Thoracic aorta (tissue), 2 donors: ENCODE measurements at places on chromosomes 5 and 9. TPM values are rescaled to one million over a fixed set of nuclear protein-coding genes. Genes with fewer than 3 reads are reported as not detected.

GRCh38 chr5:2762744-2763532 lies 11.5 kb upstream of the IRX2 start:
- no peak for DNase-seq

GRCh38 chr9:89821081-89821480 lies 216.3 kb downstream of the GADD45G start:
- no peak for DNase-seq

GRCh38 chr9:121561385-121562222 lies 62.0 kb upstream of the GGTA1 start:
- no peak for DNase-seq

DNA sequence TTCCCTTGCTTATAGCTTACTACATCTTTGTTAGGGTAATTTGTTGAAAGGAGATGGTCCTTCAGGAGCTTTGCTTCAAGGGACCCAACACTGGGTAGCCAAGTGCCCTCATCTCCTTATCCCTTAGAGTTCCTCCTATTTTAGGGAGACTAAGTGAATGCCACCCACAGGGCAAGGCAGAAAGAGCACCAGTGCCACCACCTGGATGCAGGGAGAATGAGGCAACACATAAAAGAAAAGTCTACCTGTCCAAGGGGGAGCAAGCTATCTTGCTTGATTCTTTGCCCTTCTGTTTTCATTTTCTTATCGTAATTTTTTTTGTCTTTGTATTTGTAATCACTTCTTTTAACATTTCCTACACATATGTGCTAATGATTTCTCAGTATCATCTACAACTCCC lies 205.5 kb downstream of the NPR3 start:
- DNase-seq: no peak

DNA sequence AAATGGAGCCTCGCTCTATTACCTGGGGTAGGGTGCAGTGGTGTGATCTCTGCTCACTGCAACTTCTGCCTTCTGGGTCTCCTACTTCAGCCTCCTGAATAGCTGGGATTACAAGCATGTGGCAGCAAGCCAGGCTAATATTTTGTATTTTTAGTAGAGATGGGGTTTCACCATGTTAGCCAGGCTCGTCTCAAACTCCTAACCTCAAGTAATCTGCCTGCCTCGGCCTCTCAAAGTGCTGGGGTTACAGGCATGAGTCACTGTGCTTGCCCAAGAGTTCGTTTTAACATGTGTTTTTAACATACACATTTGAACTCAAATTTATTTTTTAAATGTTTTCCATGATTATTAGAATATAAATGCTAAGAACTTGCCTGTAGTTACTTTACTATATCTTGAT lies 34.2 kb downstream of the MARCHF6 start:
- no peak for DNase-seq

DNA sequence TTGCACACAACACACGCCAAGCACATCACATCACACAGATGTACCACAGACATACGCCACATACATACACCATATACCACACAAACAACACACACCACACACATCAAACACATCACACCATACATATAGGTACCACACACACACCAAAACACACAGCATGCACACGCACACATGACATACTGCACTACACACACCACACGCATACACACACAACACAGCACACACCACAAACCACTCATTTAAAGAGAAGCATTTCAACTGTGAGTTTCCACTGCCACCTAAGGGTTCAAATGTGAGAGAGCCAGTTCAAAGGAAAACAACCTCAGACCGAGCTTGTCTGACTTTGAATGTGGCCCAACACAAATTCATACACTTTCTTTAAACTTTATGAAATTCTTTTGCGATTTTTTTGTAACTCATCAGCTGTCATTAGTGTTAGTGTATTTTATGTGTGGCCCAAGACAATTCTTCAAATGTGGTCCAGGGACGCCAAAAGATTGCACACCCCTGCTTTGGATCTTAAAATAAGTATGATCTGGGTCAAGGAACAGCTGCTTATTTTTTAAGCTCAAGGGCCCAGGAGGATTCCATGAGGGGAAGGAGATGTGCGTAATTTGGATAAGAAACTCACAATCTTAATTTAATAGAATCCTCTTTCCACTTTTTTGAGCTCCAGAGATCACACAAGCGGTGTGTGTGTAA lies 494.6 kb downstream of the GADD45G start:
- DNase-seq: no peak

GRCh38 chr9:136964171-136964689 lies 12.2 kb downstream of the LCN12 start:
- DNase-seq: no peak

DNA sequence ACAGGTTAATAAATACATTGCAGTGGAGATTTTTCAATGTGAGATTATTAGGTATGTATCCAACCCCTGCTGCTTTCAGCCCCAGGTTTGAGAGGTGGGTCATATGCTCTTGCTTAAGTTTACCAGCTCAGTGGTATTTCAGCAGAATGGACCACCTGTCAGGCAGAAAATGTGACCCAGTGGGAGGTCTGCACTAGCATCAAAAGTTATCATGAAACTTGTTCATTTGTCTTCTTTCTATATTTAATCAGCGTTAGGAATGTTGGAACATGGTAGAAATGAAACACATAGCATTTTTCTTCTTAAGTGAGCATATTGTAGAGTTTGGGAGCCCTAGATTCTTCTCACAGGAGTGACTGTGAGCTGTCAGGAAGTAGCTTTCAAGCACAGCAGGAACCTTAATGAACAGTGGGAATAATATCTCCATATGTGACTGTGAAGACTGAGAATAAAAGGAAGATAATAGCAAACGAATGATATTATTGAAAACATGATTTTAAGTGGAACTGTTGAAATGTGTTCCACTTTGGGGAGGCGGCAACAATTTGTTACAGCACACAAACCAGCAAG lies 596.9 kb upstream of the CDH6 start:
- DNase-seq: no peak

DNA sequence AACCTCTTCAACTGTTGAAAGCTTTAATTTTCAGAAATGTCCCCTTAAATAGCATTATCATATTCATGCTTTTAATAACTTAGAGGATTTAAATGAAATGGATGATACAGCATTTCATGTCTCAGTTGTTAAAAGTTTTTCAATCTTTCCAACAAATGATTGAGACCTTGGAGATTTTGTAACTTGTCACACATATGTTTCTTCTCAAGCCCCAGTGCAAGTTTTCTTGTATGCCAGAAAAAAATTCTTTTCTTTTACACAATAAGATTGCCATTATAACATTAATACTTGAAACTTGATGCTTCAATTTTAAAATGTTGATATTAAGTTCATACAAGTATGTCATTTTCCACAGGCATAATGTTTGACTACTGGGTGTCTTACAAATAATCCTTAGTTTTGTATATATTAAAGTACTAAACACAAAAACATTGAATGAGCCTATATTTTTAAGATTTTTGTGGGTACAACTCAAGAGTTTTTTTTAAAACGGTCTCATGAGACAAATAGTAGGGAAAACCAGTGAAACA lies 124.5 kb downstream of the AGTPBP1 start:
- DNase-seq: no peak

- DNase-seq: no peak
These were observed 3.2 kb downstream of the SH3PXD2B start for GRCh38 chr5:172450861-172451695.

DNA sequence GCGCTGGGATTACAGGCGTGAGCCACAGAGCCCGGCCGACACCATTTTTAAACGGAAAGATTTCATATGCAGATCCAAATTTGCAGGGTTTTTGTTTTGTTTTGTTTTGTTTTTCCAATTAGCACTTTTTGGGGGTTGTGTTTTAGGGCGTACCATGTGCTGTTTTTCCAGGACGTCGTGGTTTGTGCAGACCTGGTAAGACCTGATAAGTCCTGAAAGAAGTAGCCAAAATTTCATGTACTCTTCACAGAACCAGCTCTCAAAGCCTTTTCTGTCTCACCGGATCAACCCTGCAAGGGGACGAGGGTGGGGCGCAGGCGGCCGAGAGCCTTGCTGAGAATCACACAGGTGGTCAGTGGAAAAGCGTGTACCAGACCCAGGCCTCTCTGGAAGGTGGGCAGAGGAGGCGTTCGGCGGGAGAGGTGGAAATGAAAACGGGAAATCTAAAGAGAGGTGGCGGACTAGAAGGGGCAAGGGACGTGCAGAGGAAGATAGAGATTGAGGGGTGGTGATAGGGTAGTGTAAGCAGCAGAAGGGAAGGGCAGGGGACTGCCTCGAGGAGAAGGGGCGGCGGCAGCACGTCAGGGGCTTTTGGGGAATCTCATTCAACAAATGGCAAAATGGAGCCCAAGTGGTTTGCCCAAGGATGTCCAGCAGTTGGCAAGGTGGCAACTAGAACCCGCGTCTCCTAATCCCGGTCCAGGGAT lies 1.1 kb upstream of the FAF2 start:
- no peak for DNase-seq

- no peak for DNase-seq
These were observed 40.4 kb downstream of the CFAP95 start for GRCh38 chr9:69861011-69861410.

- no peak for DNase-seq
These were observed 29.9 kb downstream of the SUB1 start for GRCh38 chr5:32615236-32615635.

GRCh38 chr5:40220260-40220659 lies 459.5 kb upstream of the PTGER4 start:
- DNase-seq: no peak

GRCh38 chr9:93376411-93376810 lies 75.1 kb upstream of the FAM120A start:
- DNase-seq: no peak

DNA sequence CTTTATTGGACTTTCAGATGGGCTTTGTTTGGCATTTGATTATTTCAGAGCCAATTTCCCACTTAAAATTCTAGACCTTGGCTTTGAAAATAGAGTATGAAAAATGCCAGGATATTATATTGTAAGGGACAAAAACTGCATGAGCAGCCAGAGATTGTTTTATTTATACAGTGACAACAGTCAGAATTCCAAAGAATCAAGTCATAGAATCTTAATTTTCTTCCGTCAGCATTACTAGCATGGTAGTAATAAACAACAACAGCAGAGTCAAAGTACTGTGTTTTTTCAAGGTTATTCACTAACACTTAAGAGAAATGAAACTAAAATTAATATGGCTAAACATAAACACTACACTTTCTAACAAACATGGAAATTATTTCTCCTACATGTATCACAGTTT lies 52.2 kb downstream of the MLLT3 start:
- DNase-seq: no peak

DNA sequence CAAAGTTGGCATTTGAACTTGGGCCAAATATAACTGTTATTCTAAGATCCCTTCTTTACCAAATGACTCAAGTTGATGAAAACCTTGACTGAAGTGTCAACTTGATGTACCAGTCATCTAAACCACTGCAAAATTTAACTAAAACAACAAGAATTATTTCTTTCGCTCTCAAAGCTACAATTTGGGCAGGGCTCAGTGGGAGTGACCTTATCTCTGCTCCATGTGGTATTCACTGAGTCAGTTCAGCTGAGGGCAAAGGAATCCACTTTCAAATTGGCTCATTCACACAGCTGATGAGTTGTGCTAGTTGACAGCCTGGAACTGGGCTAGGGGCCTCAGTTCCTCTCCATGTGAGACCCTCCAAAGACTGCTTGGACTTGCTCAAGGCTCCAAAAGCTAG lies 166.3 kb downstream of the RORB start:
- no peak for DNase-seq

DNA sequence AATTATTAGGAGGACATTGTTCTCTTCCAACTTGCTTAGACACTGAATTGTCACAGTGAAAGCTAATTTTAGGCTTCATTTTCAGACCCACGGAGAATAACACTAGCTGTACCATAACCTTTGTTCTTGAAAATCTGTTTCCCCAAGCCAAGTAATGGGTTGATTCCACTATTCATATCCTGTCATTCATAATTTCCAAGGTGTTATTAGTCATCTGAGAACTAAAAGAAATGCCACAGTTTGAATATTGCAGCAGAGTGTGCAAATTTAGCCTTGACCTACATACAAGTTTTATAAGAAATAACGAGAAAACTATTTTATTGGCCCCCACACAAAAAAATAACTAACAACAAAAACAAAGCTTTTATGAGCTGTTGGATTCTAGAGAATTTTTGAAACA lies 148.5 kb upstream of the TYRP1 start:
- DNase-seq: no peak

SLC34A3 gene
- total RNA-seq: 0.54 TPM

DHFR gene
- 9.9 TPM for total RNA-seq

NAIP gene
- 29.0 TPM for total RNA-seq

ZNF454 gene
- 2.2 TPM for total RNA-seq

COL15A1 gene
- 23.3 TPM for total RNA-seq

GALT gene
- 67.7 TPM for total RNA-seq

CEP72 gene
- 0.68 TPM for total RNA-seq
